Activated T-cell treated with anti-CD3 and anti-CD28 coated beads, Interleukin-2, amount 50 U/mL, for 24 hours (primary cell): ENCODE measurements at places on chromosomes 11 and 22.

GRCh38 chr11:21144531-21144930 is 475.1 kb downstream of the NELL1 start:
- H3K27me3 ChIP-seq = no peaks in the 10 kb centered on the region
- H3K4me3 ChIP-seq = no peak overlapping the region
- H3K36me3 ChIP-seq = no peaks in the 10 kb centered on the region
- H3K27ac ChIP-seq = no peak overlapping the region
- DNase-seq = no peak

DNA sequence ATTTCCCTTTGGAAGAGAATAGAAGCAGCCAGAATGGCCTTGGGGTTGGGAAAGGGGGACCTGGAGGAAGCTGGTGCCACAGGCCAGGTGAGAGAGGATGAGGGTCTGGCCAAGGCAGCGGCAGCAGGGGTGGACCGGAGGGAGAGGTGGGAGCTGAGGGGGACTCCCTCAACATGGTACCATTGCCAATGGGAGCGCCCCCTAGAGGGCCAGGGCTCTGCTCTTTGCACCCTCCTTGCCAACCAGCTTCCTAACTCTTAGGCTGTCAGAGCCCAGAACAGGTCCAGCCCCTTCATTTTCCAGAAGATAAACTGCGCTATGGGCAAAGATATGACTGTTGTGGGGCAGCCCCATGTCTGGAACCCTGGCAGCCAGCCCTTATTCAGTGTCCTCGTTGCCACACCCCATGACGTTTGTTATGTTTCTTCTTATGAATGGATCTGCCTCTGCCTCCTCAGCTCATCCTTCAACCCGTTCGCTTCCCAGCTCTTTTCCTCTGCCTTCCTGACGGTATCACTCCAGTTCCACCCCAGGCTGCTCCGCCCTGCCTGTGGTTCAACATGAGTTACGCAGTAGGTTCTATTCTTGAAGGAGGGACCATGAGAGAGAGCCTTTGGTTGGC is 185.2 kb downstream of the GRIK4 start:
- no peaks in the 10 kb centered on the region for H3K36me3 ChIP-seq
- no peak for DNase-seq
- peaks cover 22% of the 10 kb centered on the region for H3K27me3 ChIP-seq

DNA sequence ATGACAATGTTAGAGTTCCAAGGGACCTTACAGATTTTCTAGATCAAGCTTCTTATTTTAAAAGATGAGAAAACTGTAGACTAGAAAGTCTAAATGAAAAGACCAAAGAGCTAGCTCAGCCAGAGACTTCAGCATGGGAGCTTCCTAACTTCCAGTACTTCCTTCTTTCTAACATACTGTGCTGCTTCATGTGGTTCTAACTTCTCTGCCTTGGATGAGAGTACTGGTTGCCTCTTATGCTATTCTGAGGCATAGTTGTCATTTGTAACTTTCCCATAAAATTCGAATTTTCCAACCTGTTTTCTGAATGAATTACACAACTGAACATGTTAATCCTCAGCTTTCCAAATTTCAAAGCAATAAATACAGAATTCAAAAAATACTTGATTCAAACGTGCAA is 1.8 kb downstream of the MTMR2 start:
- peaks cover 23% of the 10 kb centered on the region for H3K36me3 ChIP-seq
- DNase-seq = no peak

- H3K36me3 ChIP-seq = peaks cover 88% of the 10 kb centered on the region
- peaks cover 57% of the 10 kb centered on the region for H3K4me1 ChIP-seq
- peak overlapping the region; percentile 100 for H3K27ac ChIP-seq
- DNase-seq = peak; percentile 66
Measured at GRCh38 chr11:93740031-93740729, 1.1 kb downstream of the TAF1D start.

GRCh38 chr11:94504689-94505293 is 7.5 kb upstream of the C11orf97 start:
- H3K4me3 ChIP-seq = no peak overlapping the region
- no peaks in the 10 kb centered on the region for H3K27me3 ChIP-seq
- H3K4me1 ChIP-seq = no peaks in the 10 kb centered on the region
- H3K27ac ChIP-seq = no peak overlapping the region
